Effector memory CD4-positive, alpha-beta T cell (primary cell): ENCODE measurements at places on chromosomes 12 and 14.

GRCh38 chr12:58882826-58883225 is 37.5 kb downstream of the LRIG3 start:
- H3K4me1 ChIP-seq = no peaks in the 10 kb centered on the region
- H3K27ac ChIP-seq = no peak overlapping the region
- no peaks in the 10 kb centered on the region for H3K27me3 ChIP-seq
- no peak for DNase-seq
- no peak overlapping the region for H3K4me3 ChIP-seq
- no peaks in the 10 kb centered on the region for H3K36me3 ChIP-seq

- H3K36me3 ChIP-seq = no peaks in the 10 kb centered on the region
- peaks cover 9% of the 10 kb centered on the region for H3K4me1 ChIP-seq
- no peaks in the 10 kb centered on the region for H3K27me3 ChIP-seq
- no peak for DNase-seq
These were observed 9.6 kb downstream of the OR6S1 start for GRCh38 chr14:20631880-20632389.

GRCh38 chr12:130702966-130703732 is 12.9 kb downstream of the RIMBP2 start:
- H3K27ac ChIP-seq = no peak overlapping the region
- no peaks in the 10 kb centered on the region for H3K36me3 ChIP-seq

- peaks cover 18% of the 10 kb centered on the region for H3K36me3 ChIP-seq
- H3K27ac ChIP-seq = peak overlapping the region; percentile 87
- no peaks in the 10 kb centered on the region for H3K27me3 ChIP-seq
- H3K4me3 ChIP-seq = peak overlapping the region; percentile 67
These were observed 44.5 kb downstream of the KDM2B start for GRCh38 chr12:121536054-121536898.

DNA sequence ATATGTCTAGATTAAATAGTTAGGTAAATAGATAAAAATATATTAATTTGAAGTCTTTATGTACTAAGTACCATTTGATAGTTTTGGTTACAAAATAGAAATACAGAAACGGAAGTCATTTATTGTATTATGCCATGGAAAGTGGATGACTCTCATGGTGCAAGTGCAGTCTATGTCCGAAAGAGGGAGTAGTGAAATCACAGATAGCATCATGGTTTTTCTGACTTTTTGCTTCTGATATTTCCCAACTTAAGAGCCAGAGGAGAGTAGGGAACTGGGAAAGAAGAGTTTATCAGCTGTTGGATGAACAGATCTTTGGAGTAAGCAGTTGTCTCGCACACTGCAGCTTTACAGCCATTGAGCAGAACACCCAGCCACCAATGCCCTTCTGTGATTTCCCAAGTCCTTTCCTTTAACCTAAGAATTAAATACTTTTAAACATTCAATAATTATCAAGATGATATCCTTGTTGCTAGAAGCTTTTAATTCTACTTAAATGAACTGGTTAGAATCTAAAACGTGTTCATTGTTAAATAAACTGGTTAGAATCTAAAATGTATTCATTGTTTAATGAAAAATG is 18.4 kb upstream of the SRGAP1 start:
- H3K27me3 ChIP-seq = no peaks in the 10 kb centered on the region
- no peaks in the 10 kb centered on the region for H3K36me3 ChIP-seq
- no peak overlapping the region for H3K27ac ChIP-seq
- no peak overlapping the region for H3K4me3 ChIP-seq

DNA sequence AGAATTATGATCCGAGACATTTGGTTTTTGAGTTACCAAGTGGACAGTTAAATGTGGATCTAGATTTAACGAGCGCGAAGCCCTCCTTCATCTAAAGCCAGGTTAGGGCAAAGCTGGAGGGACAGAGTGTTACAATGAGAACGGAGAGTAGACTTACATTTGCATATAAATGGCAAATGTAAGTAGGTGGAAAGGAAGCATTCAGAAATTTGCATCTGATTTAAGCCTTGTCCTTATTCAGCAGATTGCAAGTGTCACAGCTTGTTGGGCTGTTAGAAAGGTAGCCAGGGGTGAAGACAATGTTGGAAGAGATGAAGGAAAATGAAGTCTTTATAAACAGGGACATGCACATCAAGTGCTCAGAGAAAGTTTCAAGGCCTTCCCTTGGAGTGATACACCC is 806.2 kb downstream of the GALC start:
- no peak for DNase-seq
- H3K36me3 ChIP-seq = no peaks in the 10 kb centered on the region
- H3K27me3 ChIP-seq = no peaks in the 10 kb centered on the region
- no peak overlapping the region for H3K4me3 ChIP-seq
- no peak overlapping the region for H3K27ac ChIP-seq
- no peaks in the 10 kb centered on the region for H3K4me1 ChIP-seq

GRCh38 chr12:111034083-111034885 is 113.9 kb upstream of the MYL2 start:
- H3K27me3 ChIP-seq = peaks cover 49% of the 10 kb centered on the region
- H3K4me1 ChIP-seq = peaks cover 17% of the 10 kb centered on the region
- DNase-seq = no peak
- no peak within 1 kb of the TSS for H3K27ac ChIP-seq
- no peaks in the 10 kb centered on the region for H3K36me3 ChIP-seq

GRCh38 chr12:59847127-59847526 is 251.3 kb downstream of the SLC16A7 start:
- H3K4me3 ChIP-seq = no peak overlapping the region
- H3K27ac ChIP-seq = no peak overlapping the region
- no peaks in the 10 kb centered on the region for H3K36me3 ChIP-seq
- no peaks in the 10 kb centered on the region for H3K27me3 ChIP-seq

GRCh38 chr12:29429999-29430715 is 49.2 kb upstream of the ERGIC2 start:
- DNase-seq = no peak
- no peak overlapping the region for H3K27ac ChIP-seq
- H3K36me3 ChIP-seq = no peaks in the 10 kb centered on the region
- H3K4me1 ChIP-seq = no peaks in the 10 kb centered on the region
- peaks cover 4% of the 10 kb centered on the region for H3K27me3 ChIP-seq
- H3K4me3 ChIP-seq = no peak overlapping the region

GRCh38 chr12:7375145-7375543 is 68.8 kb downstream of the CD163L1 start:
- peaks cover 2% of the 10 kb centered on the region for H3K27me3 ChIP-seq
- H3K27ac ChIP-seq = no peak overlapping the region
- H3K36me3 ChIP-seq = no peaks in the 10 kb centered on the region

DNA sequence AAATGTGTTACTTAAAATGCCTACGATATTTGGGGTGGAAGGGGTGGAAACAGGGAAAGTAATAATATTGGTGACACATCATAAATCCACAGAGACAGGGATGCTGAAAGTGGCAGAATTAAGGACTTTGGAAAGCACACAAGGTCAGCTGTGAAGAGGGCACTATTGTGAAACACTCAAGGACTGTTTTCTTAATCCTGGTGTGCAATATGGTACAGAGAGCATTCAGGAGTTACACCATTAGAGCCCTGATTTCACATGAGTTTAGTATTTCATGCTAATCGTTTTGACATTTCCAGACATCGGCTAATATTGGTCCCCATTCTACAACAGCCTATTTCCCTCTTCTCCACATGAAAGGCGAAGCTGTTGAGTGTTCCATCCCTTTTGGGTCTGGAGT is 219.2 kb downstream of the MSRB3 start:
- H3K4me3 ChIP-seq = no peak overlapping the region
- H3K27ac ChIP-seq = no peak overlapping the region
- no peak for DNase-seq
- no peaks in the 10 kb centered on the region for H3K4me1 ChIP-seq
- no peaks in the 10 kb centered on the region for H3K36me3 ChIP-seq

GRCh38 chr12:102939670-102940222 is 17.7 kb upstream of the ASCL1 start:
- H3K27me3 ChIP-seq = no peaks in the 10 kb centered on the region
- H3K27ac ChIP-seq = no peak overlapping the region
- H3K4me3 ChIP-seq = no peak overlapping the region

DNA sequence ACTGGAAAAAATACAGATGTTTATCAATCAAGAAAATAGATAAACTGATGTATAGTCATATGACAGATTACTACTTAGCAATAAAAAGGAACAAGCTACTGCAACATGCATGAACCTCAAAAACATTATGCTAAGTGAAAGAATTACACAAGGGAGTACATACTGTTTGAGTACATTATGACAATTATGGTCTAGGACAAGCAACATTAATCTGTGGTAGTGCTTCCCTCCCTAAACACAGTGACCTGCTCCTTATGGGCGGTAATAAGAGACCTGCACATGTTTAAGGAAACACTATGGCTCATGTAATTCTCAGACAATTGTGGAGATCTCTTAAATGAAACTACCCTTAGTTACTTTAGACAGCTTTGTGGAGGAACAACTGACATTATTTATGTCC is 421.2 kb upstream of the FBXO33 start:
- H3K4me3 ChIP-seq = no peak overlapping the region
- H3K36me3 ChIP-seq = no peaks in the 10 kb centered on the region
- no peak overlapping the region for H3K27ac ChIP-seq
- H3K4me1 ChIP-seq = no peaks in the 10 kb centered on the region
- DNase-seq = no peak
- H3K27me3 ChIP-seq = no peaks in the 10 kb centered on the region

GRCh38 chr12:63917864-63918799 is 73.6 kb downstream of the SRGAP1 start:
- H3K36me3 ChIP-seq = no peaks in the 10 kb centered on the region
- H3K4me1 ChIP-seq = no peaks in the 10 kb centered on the region
- H3K27ac ChIP-seq = no peak overlapping the region
- no peaks in the 10 kb centered on the region for H3K27me3 ChIP-seq
- H3K4me3 ChIP-seq = no peak overlapping the region

DNA sequence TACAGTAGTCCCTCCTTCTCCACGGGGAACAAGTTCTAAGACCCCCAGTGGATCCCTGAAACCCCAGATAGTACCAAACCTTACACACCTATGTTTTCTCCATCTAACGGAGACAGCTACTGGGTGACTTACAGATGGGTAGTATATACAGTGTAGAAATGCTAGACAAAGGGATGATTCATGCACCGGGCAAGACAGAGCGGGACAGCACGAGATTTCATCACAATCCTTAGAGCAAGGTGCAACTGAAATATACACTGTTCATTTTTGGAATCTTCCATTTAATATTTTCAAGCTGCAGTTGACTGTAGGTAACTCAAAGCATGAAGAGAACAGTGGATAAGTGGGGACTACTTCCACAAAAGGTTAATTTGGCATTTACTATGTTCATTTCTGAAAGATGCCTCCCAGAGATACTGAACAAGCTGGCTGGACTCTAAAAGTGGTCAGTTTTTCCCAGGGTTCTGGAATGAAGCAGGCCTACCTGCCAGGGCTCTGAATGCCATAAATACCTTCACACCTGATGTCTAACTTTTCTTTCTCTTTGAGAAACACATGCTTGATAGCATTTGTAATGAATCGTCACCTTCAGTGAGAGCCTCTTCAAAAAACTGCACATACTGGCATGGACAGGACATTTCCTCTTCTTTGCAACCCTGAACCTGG is 127.7 kb upstream of the FOXN3 start:
- H3K36me3 ChIP-seq = peaks cover 4% of the 10 kb centered on the region
- DNase-seq = no peak
- no peak overlapping the region for H3K4me3 ChIP-seq
- H3K27ac ChIP-seq = no peak overlapping the region
- H3K4me1 ChIP-seq = no peaks in the 10 kb centered on the region

- no peak overlapping the region for H3K27ac ChIP-seq
- no peaks in the 10 kb centered on the region for H3K27me3 ChIP-seq
- H3K36me3 ChIP-seq = no peaks in the 10 kb centered on the region
These were observed 64.6 kb downstream of the ANO4 start for GRCh38 chr12:100859063-100859627.

DNA sequence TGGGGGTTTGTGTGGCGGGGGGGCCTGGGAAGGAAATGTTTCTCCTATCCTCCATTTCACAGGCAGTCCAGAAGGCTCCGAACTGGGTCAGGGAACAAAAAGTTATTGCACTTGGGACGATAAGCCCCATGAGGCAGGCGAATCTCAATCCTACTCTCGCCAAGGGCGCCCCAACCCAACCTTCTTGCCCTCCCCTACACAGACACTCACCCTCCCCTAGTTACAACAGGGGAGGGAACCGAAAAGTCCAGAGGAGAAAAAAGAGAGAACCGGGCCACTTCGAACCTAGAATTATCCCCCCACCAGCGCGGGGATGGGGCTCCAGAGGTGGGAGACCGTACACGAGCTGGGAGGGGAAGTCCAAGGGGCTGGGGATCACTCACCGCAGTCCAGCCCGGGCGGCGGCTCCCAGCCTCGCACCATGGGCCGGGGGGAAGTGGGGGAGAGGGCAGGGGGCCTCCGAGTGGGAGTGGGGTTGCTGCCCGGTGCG is 357 bp downstream of the HOMEZ start:
- H3K27ac ChIP-seq = peak overlapping the region; percentile 72
- no peak for DNase-seq

- no peaks in the 10 kb centered on the region for H3K27me3 ChIP-seq
These were observed 209.7 kb upstream of the NPAS3 start for GRCh38 chr14:32728976-32729375.

DNA sequence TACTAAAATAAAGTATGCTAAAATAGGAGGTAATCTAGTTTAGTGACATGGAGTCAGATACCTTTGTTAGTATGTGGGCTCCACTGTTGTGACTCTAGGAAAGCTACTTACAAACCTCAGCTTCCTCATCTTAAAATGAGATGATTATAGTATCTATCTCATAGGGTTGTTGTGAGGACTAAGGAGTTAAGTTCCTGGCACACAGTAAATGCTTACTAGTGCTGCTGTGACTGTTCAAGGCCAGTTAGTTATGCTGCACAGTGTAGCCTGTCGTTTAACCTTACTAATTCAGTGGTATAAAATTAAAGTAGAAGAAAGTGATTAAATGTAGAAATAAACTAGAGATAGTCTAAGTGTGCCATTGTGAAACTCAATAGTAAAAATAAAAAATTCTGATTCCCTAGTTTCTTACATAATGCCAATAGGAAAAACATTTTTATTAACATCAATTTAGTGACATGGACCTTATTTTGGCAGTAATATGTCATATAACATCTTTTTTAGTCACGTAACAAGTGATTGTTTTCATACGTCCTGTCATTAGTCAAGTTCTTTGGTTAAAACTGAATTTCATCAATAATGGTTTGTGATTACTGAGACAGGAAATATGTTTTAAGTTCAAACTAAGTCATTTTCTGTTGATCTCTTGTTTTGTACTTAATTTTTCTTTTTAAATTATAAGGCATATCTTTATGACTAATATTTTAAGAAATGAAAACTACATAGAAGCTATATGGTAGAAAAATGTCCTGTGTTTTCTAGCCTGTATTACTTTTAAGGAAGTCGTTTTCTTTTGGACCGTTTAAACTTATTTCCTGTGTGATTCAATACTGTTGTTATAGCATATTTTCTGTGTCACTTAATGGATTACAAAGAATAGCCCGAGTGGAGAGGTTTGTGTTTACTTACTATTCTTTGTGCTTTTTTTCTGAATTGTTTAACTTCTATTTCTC is 74.0 kb downstream of the PCNX1 start:
- peak overlapping the region; percentile 46 for H3K27ac ChIP-seq
- no peaks in the 10 kb centered on the region for H3K27me3 ChIP-seq
- DNase-seq = no peak
- peaks cover 21% of the 10 kb centered on the region for H3K36me3 ChIP-seq
